Stimulated activated CD4-positive, alpha-beta T cell treated with anti-CD3 and anti-CD28 coated beads, Interleukin-15, amount 100 ng/mL, for 1 hour (primary cell): ENCODE measurements at places on chromosomes 7 and 10.
A peak's percentile ranks its signal among the peaks of the same experiment; 100 is the strongest.

DNA sequence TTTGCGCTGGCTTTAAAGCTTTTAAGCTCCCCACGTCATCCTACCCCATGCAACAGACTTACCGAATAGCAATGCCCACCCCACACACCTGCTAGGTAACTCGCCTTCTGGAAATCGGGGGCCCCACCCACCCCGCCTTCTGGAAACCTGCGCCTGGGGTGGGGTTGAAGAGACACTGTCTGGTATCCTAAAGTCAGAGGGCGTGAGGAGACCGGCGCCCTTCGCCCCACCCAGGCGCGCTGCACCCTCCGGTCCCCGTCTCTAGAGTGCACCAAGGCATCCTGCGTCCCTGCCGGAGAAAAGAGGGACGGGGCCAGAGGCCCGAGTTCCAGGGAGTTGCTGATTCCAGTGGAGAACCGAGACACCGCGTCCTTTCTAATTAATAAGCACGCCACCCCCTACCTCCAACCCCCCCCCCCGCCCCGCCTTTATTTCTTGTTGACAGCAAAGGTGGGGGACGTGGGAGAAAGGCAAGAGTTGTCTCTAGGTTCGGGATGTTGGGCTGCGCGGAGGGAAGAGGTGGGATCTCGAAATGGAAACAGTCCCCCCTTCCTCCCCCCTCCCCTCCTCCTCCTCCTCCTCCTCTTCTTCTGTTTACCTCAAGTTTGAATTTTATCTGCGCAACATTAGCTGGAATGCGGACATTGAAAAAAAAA is 220.9 kb upstream of the MKLN1 start:
- peak; percentile 29 for DNase-seq

GRCh38 chr10:84606428-84606827 is 278.0 kb downstream of the CCSER2 start:
- no peak for DNase-seq

GRCh38 chr10:91513598-91514424 is 103.7 kb downstream of the HECTD2 start:
- no peak for DNase-seq

GRCh38 chr10:131820626-131821025 is 80.2 kb upstream of the PPP2R2D start:
- DNase-seq = no peak

DNA sequence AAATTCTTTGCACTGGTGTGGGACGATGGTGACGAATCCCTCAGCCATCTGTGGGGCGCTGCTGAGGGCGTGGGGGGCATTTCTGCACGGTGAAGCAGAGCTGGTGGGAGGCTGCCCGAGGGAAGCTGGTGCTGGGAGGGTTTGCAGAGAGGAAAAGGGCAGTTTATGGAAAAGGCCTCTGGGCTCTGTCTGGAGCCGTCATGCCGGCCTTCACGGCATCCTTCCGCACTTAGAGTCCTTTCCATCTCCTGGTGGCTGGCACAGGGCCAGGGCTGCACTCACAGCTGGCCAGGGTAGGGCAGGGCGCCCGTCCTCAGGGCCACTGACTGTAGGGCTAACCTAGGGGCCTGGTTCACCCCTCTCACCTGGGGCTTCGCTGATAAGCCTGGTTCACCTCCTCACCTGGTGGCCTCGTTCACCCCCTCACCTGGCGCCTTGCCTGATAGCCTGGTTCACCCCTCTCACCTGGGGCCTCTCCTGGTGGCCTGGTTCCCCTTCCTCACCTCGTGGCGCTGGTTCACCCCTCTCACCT is 598 bp upstream of the AMZ1 start:
- no peak for DNase-seq

GRCh38 chr10:1022413-1022812 is 3.2 kb downstream of the IDI2 start:
- DNase-seq = no peak

DNA sequence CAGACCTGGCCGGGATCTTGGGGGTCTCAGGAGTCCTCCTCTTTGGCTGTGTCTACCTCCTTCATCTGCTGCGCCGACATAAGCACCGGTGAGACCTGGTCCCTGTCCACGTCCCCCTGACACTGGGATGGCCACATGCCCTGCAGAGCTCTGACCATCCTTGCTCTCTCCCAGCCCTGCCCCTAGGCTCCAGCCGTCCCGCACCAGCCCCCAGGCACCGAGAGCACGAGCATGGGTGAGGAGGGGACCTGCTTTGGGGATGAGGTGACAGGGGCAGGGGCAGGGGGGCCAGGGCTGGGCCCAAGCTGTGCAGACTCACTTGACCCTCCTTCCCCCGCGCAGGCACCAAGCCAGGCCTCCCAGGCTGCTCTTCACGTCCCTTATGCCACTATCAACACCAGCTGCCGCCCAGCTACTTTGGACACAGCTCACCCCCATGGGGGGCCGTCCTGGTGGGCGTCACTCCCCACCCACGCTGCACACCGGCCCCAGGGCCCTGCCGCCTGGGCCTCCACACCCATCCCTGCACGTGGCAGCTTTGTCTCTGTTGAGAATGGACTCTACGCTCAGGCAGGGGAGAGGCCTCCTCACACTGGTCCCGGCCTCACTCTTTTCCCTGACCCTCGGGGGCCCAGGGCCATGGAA is 959 bp downstream of the PVRIG start:
- no peak for DNase-seq

GRCh38 chr10:3094609-3095036 is 27.3 kb downstream of the PFKP start:
- DNase-seq = no peak

GRCh38 chr10:15879058-15879457 is 18.8 kb upstream of the MINDY3 start:
- DNase-seq = no peak

- no peak for DNase-seq
These were observed 223.3 kb downstream of the MLLT10 start for GRCh38 chr10:21757185-21757901.

- no peak for DNase-seq
These were observed 9.4 kb upstream of the CD36 start for GRCh38 chr7:80629023-80629422.

DNA sequence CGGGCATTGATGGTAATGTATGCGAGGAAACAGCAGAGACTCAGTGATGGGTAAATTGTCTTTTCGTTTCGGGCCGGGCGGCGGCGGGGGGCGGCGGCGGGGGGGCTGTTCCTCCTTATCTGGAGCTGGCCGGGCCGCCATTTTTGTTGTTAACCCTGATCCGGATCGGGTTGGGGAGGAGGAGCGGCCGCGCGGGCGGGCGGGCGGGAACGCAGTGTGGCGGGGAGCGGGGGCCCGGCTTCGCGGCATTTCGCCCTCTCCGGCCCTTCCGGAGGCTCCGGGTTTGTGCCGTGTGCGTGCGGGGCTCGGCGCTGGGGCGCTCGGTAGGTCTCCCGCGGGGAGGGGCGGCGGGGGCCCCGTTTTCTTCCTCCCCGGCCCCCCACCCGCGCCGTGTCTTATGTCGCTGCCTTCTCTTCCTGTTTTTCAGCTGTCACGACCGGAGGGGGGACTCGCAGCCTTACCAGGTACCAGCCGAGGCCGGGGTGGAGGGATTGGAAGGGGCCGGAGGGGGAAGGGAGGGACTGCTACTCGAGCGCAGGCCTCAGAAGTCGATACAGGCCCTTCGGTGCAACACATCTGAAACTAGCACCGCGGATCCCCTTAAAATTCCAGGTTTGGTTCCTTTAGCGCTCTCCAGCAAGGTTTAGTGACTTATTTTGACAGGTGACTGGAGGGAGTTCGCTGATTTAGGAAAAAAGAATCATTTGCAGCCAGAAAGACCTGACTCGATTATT is 820 bp downstream of the WAC start:
- DNase-seq = peak; percentile 55

DNA sequence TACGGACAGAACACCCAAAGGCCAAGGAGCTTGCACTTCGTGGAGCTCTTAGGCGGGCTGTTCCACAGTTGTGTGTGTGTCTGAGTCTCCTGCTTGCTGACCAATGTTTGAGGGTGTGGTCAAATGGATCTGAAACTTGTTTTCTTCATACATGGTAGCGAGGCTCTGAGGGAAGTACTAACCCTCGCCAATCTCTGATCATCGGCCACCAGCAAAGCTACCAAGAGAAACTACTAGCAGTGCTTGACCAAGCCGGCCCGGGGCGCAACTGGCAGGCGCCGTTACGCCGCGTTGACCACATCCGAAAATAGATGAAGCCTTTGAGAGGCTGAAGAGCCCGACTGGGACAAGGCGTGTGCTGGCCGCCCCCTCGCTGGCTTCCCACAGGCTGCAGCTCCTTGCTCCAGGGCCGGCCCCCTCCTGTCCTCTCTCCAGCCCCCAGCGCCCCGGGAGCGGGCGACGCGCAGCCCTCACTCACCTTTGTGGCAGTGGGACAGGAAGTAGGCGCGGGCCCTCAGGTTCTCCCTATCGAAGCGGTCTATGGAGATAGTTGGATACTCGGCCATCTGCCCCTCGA is 384 bp downstream of the DCLRE1C start:
- DNase-seq = no peak

DNA sequence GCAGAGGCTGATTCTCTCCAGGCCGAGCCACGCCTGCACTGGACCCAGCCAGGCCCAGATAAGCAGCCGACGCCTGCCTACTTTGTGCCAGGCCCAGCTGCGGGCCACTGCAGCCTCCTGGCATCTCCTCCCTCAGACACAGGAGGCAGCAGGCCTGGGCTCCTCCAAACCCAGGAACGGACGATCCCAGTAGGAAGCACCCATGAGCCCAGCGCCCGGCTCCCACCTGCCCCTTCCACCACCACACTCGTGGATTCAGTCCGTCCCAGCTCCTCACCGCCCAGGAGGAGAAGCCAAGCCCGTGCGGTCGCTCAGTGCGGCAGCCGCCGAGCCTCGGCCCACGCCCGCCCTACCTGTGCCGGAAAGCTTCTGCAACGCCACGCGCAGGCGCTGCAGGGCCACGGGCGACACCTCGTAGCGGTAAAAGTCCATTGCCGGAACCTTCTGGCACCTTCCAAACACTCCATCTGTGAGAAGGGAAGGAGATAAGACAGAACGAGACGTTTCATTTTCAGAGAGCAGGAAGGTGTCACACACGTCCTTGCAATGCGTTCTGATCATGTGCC is 271.1 kb downstream of the PTPRN2 start:
- no peak for DNase-seq

DNA sequence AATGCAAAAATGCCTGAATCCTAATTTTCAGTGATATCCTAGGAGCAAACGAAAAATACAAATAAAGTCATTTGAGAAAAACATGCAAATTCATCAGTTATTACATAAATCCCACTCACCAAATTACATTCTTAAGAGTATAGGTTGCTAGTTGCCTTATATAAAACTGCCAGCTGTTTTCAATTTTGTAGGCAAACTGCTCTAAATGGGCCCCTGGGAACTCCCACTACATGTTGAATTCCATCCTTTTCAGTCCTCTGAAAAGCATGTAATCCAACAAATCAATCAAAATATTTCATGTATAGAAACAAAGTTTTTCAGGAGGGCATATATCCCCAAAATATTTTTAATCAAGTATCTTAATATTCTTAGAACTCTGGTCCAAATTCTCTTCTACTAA is 2.1 kb upstream of the JMJD1C start:
- DNase-seq = no peak

DNA sequence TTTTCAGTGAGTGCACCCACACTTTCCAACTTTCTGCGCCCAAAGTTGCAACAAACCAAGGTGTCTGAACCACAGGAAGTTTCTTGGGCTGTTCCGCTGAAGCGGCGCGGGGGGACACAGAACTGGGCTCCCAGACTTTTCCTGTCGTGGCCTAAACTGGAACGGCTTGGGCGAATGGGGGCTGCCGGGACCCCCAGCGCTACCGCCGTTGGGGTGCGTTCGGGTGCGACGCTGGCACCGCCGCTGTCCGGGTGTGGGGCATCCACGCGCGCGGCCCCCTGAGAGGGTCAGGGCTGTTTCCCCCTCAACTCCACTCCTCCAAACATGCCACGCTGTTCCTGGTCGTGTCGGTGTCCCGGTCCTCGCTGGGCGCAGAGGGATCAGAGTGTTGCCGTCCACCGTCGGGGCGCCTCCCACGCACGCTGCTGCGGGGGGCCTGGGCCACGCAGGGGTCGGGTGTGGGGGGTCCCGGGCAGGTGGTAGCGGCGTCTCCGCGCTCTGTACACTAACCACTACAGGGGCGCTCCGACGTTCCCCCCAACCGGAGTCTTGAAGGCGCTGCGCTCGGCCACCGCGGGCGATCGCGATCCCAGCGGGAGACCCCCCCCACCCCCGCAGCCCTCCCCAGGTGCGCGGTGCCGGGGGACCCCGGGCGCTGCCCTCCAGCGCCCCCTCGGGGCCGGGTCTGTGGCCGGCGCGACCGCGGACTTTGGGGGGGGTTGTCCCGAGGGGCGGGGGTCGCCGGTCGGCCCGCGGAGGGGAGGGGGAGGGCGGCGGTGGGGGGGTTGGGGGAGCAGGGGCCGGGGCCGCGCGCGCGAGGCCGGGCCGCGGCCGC is 2.2 kb upstream of the CUX1 start:
- DNase-seq = peak; percentile 59

GRCh38 chr7:147513451-147513850 is 1077.1 kb upstream of the C7orf33 start:
- no peak for DNase-seq

DNA sequence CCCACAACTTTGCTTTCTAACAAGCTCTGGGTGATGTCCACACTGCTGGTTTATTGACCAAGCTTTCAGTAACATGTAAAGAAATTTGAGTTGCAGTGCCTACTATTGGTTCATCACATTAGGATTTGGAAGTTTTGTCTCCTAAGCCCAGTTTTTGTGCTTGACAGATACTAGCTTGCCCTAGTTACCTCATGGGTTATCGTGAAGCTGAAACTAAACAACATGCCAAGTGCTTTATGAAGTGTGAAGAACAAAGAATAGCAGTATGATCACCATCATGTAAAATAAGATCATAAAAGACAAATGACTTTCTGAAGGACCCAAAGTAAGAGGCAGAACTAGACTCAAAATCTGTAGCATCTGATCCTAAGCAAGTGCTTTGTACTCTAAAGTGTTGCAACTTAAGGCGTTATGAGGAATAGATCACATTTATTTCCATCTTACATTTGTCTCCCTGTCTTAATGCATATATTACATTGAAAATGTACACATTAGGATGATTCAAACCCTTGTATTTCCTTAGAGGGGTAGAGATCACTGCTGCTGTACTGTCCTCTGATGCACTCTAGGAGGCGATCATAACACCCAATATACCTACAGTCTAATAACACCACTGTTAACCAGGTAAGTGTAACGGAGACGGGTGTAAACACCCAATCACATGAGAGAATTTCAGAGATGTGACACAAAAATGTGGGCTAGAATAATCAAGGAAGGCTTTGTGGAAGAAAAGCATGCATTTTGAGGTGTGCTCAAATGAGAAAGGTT is 71.3 kb downstream of the NRCAM start:
- no peak for DNase-seq
